Bronchial smooth muscle cell (primary cell): ENCODE measurements at places on chromosomes 3 and 15. TPM values are rescaled to one million over a fixed set of nuclear protein-coding genes. Genes with fewer than 3 reads are reported as not detected.

The COLQ gene
- total RNA-seq, result 0.43 and 0.95 TPM in 2 replicates

The HDDC3 gene
- 10.2 and 16.2 TPM in 2 replicates for total RNA-seq

The LARP6 gene
- total RNA-seq, result 83.7 and 93.6 TPM in 2 replicates

The MFGE8 gene
- total RNA-seq, result 67.0 and 70.6 TPM in 2 replicates

The ROPN1 gene
- total RNA-seq, result not detected in 2 replicates

The C2CD4B gene
- total RNA-seq, result not detected in 2 replicates

The SEMA3B gene
- 31.7 and 36.9 TPM in 2 replicates for total RNA-seq
